ENCODE measurements at places on chromosomes 16 and 17.

- no peaks in the 10 kb centered on the region for H3K36me3 ChIP-seq
- no peak for DNase-seq
- no peak overlapping the region for H3K4me3 ChIP-seq
- peaks cover 6% of the 10 kb centered on the region for H3K27me3 ChIP-seq
- peaks cover 11% of the 10 kb centered on the region for H3K4me1 ChIP-seq
- H3K27ac ChIP-seq: no peak overlapping the region
Observed at GRCh38 chr17:66445229-66445628, 142.8 kb downstream of the PRKCA start.

DNA sequence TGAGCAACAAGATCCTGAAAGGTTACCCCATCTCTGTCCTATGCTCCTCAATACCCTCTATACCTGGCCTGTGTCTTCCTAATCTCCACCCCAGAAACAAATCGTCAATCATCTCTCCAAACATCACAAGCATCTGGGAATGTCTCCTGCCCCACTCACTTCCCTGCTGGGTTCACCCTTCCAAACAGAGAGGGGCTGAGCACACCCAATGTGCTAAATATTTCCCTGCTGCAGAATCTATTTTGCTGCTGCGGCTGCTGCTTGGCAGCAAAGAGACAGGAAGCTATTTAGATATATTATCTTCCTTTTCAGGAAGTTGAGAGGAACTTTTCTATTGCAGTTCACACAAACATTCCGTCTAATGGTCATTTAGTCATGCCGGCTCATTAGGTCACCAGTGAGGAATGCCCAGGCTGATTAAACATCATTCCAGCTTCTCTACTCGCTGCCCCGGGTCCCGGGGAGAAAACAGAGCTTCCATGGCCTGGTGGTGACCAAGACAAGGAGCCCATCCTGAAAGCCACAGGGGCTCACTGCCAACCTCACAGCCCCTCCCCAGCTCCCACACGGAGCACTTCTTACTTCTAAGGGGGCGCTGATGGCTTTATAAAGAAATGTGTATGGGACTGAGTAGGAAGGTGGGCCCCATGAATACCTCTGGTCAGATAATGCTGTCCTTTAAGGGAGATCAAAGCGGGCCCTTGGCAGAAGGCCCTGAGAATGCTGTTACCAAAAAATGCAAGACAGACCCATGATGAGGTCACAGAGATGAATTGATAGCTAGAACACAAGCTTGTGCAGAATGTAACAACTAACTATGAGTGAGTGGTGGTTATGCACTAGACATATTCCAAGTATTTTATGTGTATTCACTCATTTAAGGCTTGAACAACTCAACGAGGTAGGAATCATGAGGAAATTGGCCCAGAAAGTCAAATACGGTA lies 218.3 kb downstream of the SOX9 start:
- H3K4me1 ChIP-seq: no peaks in the 10 kb centered on the region
- H3K27me3 ChIP-seq: peaks cover 12% of the 10 kb centered on the region

GRCh38 chr17:50514388-50514787 lies 6.1 kb downstream of the MYCBPAP start:
- no peak overlapping the region for H3K27ac ChIP-seq
- peaks cover 7% of the 10 kb centered on the region for H3K27me3 ChIP-seq
- H3K4me1 ChIP-seq: peaks cover 5% of the 10 kb centered on the region
- no peak overlapping the region for H3K4me3 ChIP-seq

- H3K4me3 ChIP-seq: no peak overlapping the region
- no peak for DNase-seq
- H3K27ac ChIP-seq: no peak overlapping the region
- H3K4me1 ChIP-seq: peaks cover 2% of the 10 kb centered on the region
Observed at GRCh38 chr17:67554634-67555033, 163.1 kb upstream of the NOL11 start.

- no peak overlapping the region for H3K27ac ChIP-seq
- no peaks in the 10 kb centered on the region for H3K4me1 ChIP-seq
- no peak overlapping the region for H3K4me3 ChIP-seq
- DNase-seq: no peak
Observed at GRCh38 chr17:12738624-12739023, 50.7 kb upstream of the ARHGAP44 start.

DNA sequence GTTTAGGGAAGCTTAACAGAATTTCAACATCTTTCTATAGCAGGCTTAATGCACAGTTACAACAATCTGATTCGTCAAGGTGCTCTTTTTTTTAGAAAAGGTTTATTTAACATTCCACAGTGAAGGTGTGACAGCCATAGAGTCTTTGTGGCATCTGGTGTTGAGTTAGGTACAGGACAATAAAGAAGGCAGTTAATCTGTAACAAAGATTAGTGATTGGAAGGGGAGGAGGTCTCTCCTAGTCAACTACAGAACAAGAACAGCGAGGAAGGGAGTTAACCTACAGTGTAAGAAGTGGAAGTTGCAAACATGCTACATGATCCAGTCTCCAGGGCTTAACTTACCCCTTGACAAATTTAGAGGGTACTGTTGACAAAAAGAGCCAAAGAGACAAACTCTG lies 3.0 kb upstream of the ZDHHC7 start:
- H3K4me1 ChIP-seq: peaks cover 16% of the 10 kb centered on the region
- H3K36me3 ChIP-seq: no peaks in the 10 kb centered on the region
- no peak for DNase-seq
- no peak overlapping the region for H3K27ac ChIP-seq

DNA sequence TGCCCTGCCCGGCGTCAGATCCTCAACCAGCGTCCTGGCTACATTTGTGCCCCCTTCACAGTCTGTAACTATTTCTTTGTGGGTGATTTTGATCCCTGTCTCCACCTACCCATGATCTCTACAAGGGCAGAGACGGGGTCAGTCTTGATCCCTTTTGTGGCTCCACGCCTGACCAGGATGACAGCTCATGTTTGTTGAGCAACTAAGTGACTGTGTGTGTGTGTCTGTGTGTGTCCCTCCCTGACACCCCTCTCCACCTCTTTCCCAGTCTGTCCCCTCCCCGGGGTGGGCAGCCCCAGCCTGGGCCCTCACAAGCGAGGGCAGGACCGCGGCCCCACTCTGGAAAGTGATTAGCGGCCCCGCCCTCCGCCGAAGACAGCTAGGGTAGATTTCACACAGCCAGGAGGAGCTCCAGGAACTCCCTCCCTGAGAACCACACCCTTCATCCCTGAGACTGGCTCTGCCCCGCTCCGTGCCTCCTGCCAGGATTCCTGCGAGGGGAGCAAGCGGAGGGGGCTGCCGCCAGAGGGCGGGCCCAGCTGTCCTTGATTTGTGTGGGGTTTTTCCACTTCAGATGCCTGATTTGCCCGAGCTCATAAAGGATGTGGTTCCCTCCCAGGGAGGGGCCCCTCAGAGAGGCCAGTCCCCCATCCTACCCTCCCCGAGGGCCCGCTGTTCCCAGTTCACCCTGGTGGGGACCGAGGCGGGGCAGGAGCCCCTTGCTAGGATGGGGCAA lies 5.3 kb upstream of the HS3ST6 start:
- DNase-seq: no peak
- no peak overlapping the region for H3K4me3 ChIP-seq
- peaks cover 28% of the 10 kb centered on the region for H3K27me3 ChIP-seq
- no peak overlapping the region for H3K27ac ChIP-seq

- DNase-seq: no peak
- no peaks in the 10 kb centered on the region for H3K27me3 ChIP-seq
- H3K27ac ChIP-seq: no peak overlapping the region
- H3K4me3 ChIP-seq: peak overlapping the region; percentile 4
- H3K4me1 ChIP-seq: peaks cover 33% of the 10 kb centered on the region
Observed at GRCh38 chr17:4331614-4332013, 34.9 kb downstream of the UBE2G1 start.

DNA sequence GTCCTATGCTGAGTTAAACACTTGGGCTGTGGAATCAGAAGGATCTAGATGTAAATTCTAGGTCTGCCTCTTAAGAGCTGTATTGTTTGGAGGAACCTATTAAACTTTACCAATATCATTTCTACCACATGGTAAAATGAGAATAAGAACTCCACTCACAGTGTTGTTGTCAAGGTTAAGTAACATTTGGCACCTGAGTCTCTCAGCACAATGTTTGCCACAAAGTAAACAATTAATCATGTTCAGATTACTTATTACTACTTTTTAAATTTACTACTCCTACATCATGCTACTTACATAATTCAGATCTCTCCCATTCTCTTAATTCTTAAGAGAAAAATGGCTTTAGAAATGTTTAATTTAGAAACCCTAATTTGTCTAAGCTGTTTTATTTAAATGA lies 305.9 kb downstream of the CA10 start:
- H3K27ac ChIP-seq: no peak overlapping the region
- no peaks in the 10 kb centered on the region for H3K36me3 ChIP-seq
- DNase-seq: no peak
- peaks cover 4% of the 10 kb centered on the region for H3K27me3 ChIP-seq

DNA sequence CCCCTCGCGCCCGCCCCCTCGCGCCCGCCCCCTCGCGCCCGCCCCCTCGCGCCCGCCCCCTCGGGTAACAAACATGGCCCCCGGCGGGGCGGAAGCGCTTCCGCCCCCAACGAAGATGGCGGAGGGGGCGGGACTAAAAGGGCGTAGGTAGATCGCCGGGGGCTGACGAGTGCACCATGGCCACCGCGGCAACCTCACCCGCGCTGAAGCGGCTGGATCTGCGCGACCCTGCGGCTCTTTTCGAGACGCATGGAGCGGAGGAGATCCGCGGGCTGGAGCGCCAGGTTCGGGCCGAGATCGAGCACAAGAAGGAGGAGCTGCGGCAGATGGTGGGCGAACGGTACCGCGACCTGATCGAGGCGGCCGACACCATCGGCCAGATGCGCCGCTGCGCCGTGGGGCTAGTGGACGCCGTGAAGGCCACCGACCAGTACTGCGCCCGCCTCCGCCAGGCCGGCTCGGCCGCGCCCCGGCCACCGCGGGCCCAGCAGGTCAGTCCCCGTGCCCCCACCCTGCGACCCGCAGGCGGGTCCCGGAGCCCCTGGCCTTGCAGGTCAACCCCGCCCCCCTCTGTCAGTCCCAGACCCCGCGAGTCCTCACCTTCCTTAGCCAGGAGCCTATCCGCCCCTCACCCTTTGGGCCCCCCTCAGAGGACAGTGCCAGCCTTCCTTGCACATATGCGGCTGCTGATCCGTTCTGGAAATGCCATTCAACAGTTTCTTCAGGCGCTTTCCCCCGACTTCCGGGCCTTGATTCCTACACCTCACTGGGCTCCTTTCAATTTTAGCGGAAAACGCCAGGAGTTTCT lies at the start of gene COG1:
TSS of gene COG1 (plus strand) at position 162 of the 808 bp plus-strand sequence. CDS start at position 177, 15 bp downstream.
- peak; percentile 58 for DNase-seq
- peaks cover 12% of the 10 kb centered on the region for H3K4me1 ChIP-seq
- H3K4me3 ChIP-seq: peak within 1 kb of the TSS; percentile 96
- H3K27me3 ChIP-seq: no peaks in the 10 kb centered on the region
- peak within 1 kb of the TSS; percentile 87 for H3K27ac ChIP-seq

DNA sequence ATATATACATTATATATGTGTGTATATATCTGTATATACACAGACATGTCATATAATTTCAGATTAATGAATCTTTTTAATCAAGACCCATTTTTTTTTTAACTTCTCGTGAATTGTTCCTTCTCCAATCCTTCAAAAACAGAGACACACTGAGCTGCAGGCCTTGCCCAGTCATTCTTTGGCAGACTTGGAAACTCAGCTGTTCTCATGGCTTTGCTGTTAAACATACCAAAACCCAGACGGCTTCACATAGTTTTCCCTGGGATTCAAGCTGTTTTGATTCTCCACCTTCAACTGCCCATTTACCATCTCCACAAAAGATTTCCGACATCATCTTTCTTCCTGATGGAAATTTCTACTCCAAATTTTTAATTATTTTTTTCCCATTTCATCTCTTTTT lies 148.7 kb downstream of the KCNJ2 start:
- no peak overlapping the region for H3K27ac ChIP-seq
- peaks cover 2% of the 10 kb centered on the region for H3K27me3 ChIP-seq
- no peak for DNase-seq
- peaks cover 2% of the 10 kb centered on the region for H3K36me3 ChIP-seq

DNA sequence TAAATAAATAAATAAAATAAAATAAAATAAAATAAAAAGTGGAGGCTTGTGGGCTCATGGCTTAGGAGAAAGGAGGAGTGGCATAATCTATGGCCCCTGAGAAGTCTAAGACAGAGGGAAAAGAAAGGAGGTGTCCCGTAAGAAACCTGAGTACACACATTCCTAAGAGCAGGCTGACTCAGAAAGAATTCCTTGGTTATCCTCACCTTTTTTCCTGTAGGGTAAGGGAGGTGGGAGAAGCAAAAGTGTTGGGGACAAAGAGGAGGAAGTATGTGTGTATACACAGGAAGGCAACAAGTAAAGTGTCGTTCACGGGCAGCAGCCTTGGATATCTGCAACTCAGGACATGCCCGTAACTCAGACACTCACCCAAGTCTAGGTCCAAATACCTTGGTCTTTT lies 29.3 kb downstream of the MARF1 start:
- peaks cover 38% of the 10 kb centered on the region for H3K36me3 ChIP-seq
- no peaks in the 10 kb centered on the region for H3K4me1 ChIP-seq
- no peaks in the 10 kb centered on the region for H3K27me3 ChIP-seq
- DNase-seq: no peak
- no peak overlapping the region for H3K4me3 ChIP-seq

DNA sequence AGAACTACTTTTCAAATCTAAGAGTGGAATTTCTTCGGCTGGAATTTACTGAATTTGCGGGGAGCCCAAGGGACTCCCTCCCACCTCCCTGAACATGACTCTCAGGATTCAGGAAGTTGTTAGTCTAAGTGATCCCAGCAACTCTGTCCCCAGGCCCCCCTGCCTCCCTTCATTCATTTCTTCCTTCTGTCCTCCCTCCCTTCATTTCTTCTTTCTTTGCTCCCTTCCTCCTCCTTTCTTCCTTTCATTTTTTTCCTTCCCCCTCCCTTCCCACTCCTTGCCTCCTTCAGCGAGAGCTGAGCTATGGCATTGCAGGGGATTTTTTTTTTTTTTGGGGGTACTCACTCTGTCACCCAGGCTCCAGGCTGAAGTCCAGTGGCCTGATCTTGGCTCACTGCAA lies 10.9 kb upstream of the JUP start:
- no peak overlapping the region for H3K4me3 ChIP-seq
- H3K36me3 ChIP-seq: no peaks in the 10 kb centered on the region
- no peak overlapping the region for H3K27ac ChIP-seq
- H3K27me3 ChIP-seq: peaks cover 4% of the 10 kb centered on the region
- no peak for DNase-seq

- H3K4me3 ChIP-seq: peak overlapping the region; percentile 72
- H3K36me3 ChIP-seq: peaks cover 31% of the 10 kb centered on the region
- H3K27me3 ChIP-seq: no peaks in the 10 kb centered on the region
- peak; percentile 64 for DNase-seq
- peak overlapping the region; percentile 76 for H3K27ac ChIP-seq
Observed at GRCh38 chr17:4074831-4075495, 67.9 kb downstream of the ZZEF1 start.

DNA sequence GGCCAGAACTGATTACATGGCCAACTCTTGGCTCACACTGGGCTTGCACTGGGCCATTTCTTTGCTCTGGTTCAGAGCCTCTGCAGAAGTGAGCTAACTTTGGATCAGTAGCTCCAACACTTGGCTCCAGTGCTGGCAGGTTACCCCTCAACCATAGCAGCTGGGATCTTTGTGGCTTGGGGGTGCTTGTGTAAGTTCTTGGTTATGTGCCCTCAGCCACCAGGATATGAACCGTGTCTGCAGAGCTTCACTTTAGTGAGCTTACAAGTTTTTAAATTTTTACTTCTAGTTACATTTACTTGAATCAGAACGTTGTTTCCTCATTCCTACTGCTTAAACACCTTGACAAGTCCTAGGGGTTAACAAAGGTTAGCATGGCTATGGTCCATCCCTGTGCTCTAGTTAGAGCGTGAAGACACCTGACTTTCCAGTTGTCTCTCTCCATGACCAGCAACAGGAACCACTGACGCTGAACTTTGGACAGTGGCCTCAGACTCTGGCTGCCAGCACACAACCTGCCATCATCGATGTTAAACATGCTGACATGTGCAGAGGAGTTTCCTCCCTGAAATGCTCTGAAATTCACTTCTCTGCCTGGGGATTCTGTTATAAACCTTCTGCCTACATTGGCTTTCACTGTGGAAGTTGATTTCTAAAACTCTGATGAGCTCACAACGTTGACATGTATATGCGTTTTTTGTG lies 4.1 kb downstream of the PDF start:
- no peaks in the 10 kb centered on the region for H3K27me3 ChIP-seq
- peak overlapping the region; percentile 53 for H3K27ac ChIP-seq
- H3K4me3 ChIP-seq: no peak overlapping the region
- peaks cover 17% of the 10 kb centered on the region for H3K4me1 ChIP-seq
